ENCODE measurements at places on chromosomes 1 and 21.

DNA sequence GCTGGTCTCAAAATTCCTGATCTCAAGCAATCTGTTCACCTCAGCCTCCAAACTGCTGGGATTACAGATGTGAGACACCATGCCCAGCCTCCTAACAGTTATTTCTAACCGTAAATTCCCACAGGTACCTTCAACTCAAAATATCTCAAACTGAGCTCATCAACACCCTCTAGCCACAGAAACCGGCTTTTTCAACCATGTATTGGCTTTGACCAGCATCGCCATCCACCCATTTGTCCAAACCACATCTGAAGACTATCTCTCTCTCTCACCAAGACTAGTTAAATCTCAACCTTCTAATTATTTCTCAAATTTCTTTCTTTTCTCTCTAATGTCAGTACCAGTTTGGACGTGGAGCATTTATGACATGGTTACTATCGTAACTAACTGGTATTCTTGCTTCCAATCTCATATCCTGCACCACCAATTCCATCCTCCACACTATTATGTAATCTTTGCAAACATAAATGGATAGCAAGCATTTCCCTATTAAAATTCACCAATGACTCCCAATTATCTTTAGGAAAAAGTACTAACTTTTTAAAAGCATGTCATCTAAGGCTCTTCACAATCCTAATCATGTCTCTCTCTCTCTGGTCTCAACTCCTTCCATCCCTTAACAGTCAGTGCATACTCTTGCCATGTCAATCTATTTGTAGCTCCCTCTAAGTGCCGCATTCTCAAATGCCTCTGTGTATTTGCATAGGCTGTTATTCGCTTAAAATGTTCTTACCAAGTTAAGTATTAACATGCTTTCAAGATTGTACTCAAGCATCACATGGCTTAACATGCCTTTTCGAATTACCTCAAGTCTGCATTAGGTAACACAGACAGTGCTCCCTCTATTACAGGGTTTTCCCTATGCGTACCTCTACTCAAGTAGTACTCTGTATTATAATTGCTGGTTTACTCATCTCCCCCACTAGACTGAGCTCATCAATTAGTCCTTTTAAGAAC is 18.1 kb downstream of the RSBN1 start:
- DNase-seq: no peak

DNA sequence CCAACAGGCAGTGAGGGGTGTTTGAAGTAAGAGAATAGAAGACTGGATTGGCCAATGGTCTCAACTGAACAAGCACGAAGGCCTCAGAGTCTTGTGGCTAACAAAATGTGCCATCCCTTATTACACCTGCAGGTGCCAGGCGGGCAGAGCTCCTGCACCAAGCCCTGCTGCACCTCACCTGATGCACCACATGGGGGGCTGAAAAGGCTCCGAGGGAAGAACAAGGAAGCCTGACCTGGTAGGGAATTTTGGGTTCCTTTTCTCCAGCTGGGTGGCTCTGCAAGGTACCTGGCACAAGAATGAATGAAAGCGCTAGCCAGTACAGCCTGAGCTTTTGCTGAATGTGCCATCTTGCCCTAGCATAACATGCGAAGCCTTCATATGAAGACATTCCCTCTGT is 9.7 kb downstream of the HSD3B1 start:
- DNase-seq: no peak

- DNase-seq: no peak
These were observed 54.2 kb upstream of the ETS2 start for GRCh38 chr21:38751379-38752050.

GRCh38 chr1:164930241-164930640 is 371.3 kb downstream of the PBX1 start:
- no peak for DNase-seq

DNA sequence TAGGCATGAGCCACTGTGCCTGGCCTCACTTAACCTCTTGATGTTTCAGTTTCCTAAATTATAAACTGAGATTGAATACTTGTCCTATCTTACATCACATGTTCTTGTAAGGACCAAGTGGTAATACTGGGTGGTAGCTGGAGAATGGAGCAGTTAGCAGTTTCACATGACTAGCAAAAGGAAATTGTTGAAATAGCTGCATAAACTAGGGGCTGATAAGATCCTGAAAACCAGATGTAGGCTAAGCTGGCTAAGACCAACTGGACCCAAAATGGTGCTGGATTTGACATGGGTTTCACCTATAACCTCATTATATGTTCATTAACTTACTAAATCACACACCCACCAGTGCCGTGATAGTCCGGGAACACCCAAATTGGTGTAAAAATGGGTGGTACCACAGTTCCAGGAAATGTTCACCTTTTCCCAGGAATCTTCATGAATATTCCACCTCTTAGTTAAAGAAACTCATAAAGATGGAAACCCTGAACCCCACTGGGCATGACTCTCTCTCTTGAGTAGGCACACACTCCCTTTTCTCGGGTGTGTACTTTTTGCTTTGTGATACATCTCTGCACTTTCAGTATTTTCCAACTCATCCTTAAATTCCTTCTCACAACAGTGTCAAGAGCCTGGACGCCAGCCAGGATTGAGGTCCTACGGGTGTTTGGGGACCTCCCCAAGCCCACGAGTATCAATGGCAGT is at the start of gene PAPPA2:
Gene PAPPA2 (plus strand): TSS at position 502 of the 705 bp plus-strand sequence. CDS start 93,148 bp downstream, outside the sequence.
- DNase-seq: no peak

- no peak for DNase-seq
These were observed 3.0 kb downstream of the TENT5B start for GRCh38 chr1:27009601-27010197.

DNA sequence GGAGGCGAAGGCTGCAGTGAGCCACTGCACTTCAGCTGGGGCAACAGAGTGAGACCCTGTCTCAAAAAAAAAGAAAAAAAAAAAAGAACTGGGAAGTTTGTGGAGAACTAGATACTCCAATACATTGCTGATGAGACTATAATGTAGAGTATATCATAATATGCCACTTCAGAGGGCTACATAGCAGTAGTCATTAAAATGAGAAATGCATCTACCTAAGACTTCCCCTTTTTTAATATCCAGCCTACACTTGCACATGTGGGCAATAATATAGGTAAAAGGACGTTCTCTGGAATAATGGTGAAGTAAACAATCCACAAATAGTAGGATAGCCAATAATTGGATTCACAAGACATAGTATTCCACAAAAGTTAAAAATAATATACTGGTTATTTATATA is 311.0 kb downstream of the HLX start:
- DNase-seq: no peak

DNA sequence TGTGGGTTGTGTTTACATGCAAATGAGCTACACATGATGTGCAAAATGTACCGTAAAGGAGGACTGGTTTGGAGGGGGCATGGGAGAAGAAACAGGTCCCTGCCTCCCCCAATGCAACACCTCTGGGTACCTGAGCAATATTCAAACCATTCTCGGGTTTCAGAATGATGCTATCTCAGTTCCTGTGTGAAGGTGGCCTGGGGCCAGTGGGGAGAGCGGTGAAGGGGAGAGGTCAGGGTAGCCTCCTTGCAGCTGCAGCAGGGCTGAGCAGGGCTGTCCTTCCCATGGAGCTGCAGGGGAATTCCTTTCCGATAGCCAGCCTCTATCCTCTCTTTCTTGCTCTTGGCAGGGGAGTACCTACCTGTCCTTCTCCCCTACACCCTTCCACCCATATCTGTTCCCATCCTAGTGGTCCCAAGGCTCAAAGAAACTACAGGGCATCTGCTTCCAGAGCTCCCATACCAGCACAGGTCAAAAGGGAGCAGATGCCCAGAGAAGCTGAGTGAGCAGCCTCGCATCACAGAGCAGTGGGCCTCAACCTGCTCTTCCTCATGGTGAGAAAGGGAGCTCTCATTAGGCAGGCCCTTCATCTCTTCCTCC is 11.9 kb downstream of the MEF2D start:
- no peak for DNase-seq
